ENCODE measurements at places on chromosomes 5 and 9.

DNA sequence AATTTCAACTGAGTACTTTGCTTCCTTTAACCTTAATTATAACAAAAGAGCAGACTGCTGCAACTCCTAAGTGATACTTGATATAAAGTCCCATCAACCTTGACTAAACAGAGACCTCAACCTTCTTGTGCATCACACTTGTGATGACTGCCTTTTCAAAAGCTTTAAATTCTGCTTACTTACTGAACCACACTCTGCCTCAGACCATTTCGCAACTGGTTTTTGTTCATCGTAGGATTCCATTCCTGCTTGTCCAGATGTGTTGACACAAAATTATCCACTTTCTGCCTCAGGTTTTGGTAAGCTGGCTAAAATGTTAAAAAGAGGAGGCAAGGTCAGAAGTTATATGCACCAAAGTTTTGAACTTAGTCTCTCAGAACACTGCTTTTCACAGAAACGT lies 3.5 kb downstream of the BOD1 start:
- DNase-seq: no peak

- peak; percentile 71 for DNase-seq
These were observed 456 bp downstream of the KDM3B start for GRCh38 chr5:138352722-138353559.

DNA sequence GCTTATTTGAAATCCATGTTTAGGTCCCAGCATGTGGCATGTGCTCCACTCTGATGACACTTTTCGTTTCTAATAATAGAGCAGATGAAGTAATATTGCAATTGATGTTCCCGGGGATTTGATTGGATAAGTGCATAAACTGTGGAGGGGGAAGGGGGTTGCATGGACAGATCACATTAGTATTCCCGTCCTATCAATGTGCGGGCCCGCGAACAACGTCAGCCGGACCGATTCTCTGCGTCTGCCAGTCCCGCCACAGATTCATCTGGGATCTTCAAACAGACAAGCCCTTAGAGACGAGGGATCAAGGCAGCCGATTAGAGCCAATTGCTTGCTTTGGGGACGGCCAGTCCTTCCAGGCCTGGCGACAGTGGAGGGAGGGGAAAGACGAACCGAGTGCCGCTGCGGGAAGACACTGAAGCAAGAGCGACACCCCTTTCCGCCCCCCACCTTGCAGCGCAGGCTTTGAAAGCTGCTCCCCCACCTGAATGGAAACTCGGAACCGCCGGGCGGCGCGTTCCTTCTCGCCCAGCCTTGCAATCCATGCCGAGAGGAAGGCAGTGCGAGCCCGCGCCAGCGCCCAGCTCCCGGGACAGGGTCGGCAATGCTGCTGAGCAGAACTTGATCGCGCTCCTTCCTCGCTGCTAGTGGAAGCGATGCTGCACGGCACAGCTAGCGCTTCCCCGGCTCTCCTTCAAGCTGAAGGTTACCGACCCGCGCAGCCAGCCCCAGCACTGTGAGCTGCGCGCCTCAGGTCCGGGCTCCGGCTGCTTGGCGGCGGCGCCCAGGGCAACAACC lies at the start of gene RGS7BP:
RGS7BP (plus strand) TSS at position 247 of the 798 bp plus-strand sequence. CDS start 610 bp downstream, outside the sequence.
- DNase-seq: no peak

GRCh38 chr9:89436963-89437625 lies 60.8 kb downstream of the SEMA4D start:
- DNase-seq: no peak

GRCh38 chr5:83343299-83343698 lies 128.2 kb upstream of the VCAN start:
- no peak for DNase-seq

- no peak for DNase-seq
These were observed 231.3 kb downstream of the ENC1 start for GRCh38 chr5:74409166-74409706.

GRCh38 chr5:157351802-157352092 lies 85.8 kb downstream of the CYFIP2 start:
- DNase-seq: no peak

DNA sequence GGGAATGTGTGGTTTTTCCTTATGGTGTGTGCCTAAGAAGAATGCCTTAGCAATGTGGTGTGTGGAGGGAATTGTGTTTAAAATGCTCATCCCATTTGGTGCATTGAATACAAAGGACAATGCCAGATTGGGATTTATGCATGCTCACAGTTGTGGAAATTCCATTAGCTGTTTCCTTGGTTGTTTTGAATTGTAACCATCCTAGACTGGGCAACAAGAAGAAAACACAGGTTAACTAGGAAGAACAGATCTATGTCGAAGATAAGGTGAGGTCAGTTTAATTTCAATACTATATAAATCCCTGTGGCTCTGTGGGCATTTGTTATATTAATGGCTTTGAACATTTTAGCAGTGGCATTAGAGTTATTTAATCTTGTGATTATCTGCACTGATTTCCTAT lies 266.8 kb downstream of the MAT2B start:
- DNase-seq: no peak

GRCh38 chr5:72433522-72433921 lies 73.7 kb downstream of the ZNF366 start:
- DNase-seq: no peak

GRCh38 chr9:5957166-5957565 lies 58.3 kb downstream of the RANBP6 start:
- DNase-seq: no peak

DNA sequence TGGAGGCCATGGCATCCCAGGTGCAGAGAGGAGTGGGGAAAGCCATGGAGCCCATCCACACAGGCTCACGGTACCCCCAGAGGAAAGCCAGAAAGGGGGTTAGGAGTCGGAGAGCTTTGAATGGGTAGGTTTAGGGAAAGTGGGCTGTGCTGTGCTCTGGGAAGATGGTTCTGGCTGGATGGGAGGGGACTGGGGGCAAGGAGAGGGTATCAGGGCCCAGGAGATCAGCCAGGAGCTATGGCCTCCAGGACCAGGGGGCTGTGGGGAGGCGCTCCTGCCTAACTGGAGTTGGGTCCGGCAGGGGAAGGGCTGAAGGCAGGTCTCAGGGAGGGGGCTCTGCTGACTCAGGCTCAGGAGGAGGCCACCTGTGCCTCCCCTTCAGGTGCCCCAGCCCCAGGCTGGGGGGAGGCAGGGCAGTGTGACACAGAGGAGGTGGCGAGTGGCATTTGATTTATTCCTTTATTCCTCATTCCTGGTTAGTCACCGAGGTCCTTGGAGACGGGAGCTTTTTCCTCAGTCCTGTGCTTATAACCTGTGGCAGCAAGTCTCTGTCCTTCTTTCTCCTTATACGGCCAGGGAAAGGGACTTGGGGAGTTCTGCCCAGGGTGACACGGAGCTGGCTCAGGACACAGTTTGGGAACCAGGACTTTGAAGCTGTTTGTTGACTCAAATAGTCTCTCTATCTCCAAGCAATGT lies 60.8 kb downstream of the TSTD2 start:
- DNase-seq: no peak

GRCh38 chr9:38305582-38305981 lies 86.9 kb upstream of the ALDH1B1 start:
- no peak for DNase-seq

DNA sequence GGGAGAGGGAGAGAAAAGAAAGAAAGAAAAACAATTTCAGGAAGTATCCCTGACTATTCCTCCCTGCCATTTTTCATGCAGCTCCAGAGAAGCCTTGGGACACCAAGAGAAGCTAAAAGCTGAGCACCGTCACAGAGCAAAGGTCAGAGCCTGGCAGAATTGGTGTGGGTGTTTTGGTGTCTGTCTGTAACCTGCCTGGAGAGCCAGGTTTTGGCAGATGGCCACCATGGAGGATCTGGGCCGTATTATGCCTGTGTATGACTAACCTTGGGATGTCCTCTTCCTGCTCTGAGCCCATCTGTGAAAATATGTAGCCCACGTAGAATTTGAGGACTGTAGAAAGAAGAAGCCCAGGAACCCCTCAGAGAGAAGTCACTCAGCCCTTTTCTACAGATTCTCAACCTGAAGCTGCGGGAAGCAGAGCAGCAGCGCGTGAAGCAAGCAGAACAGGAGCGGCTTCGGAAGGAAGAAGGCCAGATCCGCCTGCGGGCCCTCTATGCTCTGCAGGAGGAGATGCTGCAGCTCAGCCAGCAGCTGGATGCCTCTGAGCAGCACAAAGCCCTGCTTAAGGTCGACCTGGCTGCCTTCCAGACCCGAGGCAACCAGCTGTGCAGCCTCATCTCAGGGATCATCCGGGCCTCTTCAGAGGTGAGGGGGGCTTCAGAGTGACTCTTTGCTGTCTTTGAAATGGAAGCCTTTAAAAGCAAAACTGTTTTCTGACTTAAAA lies 18.8 kb downstream of the GLE1 start:
- DNase-seq: no peak

DNA sequence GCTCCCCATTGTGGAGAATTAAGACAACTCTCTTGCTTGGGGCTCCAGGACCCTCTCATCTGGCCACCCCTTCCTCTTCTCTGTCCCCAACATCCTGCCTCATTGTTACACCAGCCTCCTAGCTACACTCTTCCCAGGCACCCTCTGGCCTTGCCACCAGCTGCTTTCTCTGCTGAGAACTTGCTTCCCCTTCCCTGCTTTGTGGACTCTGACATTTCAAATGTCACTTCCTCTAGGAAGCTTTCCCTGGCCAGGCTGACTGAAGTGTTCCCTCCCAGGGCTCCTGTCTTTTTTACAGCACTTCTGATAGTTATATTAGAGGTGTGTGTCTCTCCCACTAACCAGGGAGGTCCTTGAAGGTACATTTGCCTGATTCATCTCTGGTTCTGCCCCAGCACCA lies 194.0 kb upstream of the KLF4 start:
- DNase-seq: no peak

DNA sequence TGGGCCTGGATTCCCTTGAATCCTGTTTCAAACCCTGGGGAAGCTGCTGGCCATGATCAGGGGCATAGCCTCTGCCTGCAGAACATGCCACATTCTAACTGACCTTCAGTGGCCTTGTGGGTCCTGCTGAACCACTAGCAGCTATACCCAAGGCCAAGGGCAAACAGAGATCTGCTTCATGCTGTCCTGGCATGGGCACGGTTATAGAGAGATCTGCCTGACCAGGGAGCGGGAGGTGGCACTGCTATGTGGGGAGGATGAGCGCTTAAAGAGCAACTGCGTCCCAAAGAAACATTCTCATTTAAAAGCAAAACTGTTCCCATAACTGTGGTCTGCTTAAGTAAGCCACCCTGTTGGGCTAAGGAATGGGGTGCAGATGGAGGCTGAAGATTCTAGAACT lies 36.5 kb upstream of the SYNPO start:
- no peak for DNase-seq

DNA sequence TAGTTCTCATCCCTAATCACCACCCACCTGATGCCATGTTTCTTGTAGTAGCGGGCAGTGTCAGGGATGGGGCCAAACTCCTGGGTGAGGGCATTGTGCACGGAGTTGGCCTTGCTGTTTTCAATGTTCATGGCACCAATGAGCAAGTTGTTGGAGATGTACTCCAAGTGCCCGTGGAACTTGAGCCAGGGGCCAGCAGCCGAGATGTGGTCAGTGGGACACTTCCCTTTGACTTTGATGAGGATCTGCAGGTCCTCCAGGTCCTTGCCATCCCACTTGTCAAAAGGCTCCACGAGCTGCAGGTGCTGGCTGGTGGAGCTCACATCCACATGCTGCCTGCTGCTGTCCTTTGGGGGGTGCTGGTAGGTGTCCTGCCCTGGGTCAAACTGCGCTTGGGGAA lies 162.2 kb upstream of the SV2C start:
- no peak for DNase-seq

GRCh38 chr5:133969654-133970324 lies 1.4 kb upstream of the C5orf15 start:
- DNase-seq: no peak

DNA sequence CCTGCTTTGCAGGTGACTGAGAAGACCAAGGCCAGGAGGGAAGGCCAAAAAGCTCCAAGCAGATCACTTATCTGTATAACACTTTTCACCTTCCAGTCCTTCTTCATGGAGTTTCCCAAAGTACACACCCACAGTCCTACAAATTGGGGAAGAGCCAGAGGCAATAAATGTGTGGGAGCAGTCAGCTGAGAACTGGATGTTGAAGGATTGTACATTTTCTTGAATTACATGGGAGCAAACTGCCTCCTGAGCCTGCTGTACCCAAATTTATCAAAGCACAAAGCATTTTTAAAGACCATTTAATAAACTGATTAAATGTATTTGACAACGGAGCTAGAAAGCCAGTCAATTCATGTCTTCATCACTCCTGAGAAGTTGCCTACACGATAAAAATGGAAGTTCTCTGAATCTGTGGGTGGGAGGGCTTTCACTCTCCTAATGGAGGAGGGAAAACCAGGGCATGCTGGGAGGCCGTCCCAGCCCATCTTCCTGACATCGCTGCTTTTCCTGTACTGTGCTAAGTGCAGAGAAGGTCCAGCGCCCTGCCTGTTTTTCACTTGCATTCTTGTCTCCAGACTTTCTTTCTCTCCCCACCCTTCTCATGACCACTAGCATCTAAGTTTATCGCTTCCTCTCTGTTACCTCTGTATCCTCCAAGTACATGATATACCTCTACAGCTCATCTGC lies 79.0 kb downstream of the KCNIP1 start:
- DNase-seq: no peak

- no peak for DNase-seq
These were observed 60.5 kb downstream of the ERCC6L2 start for GRCh38 chr9:95935861-95936578.

- peak; percentile 2 for DNase-seq
These were observed 447 bp downstream of the CRAT start for GRCh38 chr9:129109952-129110739.

DNA sequence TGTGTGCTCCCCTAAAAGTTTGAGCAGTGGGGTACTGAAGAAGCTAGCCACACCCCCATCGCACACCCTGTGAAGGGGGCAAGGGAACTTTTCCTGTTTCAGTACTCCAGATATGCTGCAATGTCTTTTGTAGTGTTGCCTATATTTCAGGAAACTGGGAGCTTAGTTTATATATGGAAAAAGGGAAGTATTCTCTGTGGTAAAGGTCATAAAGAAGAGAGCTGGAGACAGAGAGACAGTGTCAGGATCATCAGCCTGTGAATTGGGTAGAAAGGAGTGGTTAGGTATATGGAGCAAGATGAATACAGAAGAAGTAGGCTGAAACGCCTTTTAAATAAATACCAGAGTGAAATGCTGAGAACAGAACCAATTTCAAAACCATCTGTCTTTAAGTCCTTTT lies 82.2 kb upstream of the C9orf72 start:
- DNase-seq: no peak

DNA sequence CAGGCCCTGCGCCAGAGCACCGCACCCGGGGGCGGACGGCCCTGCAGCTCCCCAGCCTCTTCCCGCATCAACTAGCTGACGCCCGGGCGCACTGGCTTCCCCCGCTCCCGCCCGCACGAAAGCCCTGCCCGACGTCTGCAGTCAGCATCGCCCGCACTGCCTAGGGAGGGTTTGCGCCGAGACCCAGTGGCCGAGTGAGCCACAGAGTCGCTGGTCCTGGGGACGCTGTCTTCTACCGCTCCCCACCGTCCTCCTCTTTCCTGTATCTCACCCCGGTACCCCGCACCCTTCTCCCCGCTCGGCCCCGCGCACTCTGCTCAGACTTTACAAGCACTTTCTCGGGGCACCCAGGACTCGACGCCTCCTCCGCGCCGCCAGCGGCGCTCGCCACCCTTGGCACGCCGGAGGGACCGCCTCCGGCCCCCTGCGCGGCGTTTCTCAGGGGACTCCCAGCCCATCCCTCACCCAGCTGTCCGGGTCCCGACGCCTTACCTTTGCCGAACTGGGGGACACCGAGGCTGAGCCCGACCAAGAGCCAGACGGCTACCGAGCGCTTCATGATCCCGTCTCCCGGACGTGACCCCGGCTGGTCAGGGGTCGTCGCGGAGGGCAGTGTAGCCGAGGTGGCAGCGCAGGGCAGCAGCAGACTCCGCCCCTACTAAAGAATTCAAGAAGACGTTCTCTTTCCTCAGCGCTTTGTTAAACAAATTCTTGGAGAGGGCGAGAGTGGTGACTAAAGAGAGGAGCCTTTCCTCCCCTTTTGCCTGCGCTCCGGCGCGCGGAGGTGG lies 670 bp downstream of the EDIL3 start:
- DNase-seq: no peak

- no peak for DNase-seq
These were observed 128.2 kb upstream of the NFIB start for GRCh38 chr9:14441976-14442651.

All from activated T-helper 1 cell treated with anti-CD3 and anti-CD28 coated beads, Interleukin-12 subunit alpha, Interleukin-12 subunit beta, Interleukin-2, Interleukin-4 antibody, amounts not matched to agents 30 ng/mL and 10 ng/mL and 1 ng/mL, durations not matched to agents 14 hours and 24 hours and 36 hours (primary cell).